ENCODE measurements at places on chromosomes 7 and 10.
A peak's percentile ranks its signal among the peaks of the same experiment; 100 is the strongest.

DNA sequence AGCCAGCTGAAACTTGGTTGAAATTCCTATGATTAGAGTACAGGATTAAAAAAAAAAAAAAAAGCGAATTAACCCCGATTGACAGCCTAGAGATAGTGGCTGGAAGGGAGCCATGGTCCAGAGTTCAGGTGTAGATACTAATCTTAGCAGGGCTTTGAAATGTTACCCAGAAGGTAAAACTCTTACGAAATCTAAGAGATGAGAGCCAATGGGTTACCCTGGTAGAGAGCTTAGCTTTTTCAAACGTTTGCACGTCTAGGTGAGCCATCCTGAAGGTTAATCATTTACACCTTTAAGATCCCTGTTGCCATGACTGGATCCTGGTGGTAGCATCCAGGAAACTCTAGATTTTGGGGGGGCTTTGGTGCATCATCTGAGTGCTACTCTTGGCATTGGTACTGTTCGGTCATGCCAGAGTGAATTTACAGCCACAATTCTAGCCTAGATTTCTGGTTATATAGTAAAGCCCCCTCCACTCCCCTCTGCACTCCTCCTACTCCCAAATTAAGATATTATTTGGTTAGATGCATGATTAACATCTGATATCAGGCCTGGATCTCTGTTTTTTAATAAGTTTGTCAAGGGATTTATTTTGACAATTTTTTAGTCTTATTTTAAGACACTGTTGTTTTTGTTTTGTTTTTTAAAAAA lies 1.2 kb downstream of the AGFG2 start:
- no peak for DNase-seq

DNA sequence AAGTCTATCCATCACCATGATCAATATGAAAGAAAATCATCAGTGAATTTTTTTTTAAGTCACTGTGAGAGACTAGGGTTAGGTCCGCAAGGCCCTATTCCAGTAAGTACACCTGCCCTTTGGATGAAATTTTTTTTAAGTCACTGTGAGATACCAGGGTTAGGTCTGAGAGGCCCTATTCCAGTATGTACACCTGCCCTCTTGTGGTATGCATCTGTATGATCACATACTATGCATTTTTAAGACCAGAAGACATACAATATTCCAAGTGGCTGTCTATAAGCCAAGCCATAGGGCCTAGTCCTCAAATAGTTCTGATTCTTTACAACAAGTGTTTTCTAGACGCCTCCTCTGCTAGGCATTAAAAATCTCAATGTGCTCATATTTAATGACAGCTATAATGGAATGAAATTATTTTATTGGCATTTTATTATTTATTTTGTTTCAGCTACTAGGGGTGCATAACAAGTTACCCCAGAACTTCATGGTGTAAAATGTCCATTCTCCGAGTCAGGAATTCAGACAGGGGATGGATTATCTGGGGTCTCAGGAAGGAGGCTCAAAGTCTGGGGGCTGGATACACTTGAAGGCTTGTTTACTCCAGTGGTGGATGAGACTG lies 53.1 kb downstream of the TEX36 start:
- DNase-seq, result peak; percentile 64

GRCh38 chr10:82390866-82391658 lies 516.1 kb downstream of the NRG3 start:
- DNase-seq, result no peak

GRCh38 chr10:788796-789748 lies 99.6 kb upstream of the DIP2C start:
- DNase-seq, result peak; percentile 87

DNA sequence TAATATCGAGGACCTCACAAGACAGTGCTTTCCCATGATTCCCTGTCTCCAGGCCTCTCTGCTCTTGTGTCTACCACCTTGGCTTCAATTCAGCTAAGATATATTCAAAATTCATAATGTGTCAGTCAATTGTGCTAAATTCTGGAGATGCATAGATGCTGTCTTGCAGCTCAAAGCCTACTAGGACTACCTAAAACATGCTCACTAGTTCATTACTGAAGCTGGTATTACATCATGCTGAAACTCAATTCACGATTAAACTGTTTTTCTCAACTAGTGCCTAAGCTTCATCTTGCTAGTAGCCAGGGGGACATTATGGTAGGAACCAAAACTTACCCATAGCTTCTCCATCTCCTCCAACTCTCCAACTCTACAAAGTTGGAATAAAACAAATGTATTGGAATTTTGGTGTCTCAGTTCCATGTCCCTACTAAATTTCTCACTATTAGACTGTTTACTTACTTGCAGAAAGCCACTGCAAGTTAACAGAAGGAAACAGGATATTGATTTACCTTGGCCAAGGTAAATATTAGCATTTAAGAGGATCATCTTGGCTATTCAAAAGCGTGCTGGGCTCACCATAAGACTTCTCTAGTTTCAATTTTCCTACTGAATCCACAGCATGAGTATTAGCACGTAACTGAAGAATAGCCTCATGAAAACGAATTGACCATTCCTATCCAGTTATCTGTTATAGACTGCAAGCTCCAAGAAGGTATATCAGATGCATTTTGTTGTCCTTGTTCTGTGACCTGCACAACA lies 53.6 kb downstream of the CREB3L2 start:
- no peak for DNase-seq

DNA sequence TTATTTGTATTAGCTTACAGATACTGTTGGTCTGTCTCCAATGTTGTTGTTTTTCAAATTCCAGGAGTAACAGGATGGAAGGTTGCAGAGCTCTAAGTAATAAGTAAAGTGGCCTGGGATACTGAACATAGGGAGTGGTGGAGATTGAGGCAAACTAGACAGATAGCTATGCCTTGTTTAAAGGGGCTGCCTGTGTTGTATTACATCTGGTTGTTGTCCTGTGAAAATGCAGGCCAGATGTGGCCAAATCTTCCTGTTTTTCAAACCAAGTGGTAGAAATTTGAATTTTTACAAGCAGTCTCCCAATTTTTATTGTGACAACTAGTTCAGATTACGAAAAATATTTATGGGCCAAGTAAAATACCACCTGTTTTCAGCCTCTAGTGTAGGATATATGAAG lies 33.5 kb downstream of the BICC1 start:
- no peak for DNase-seq

- DNase-seq, result no peak
Observed at GRCh38 chr10:1642600-1643160, 94.6 kb downstream of the ADARB2 start.

- no peak for DNase-seq
Observed at GRCh38 chr7:141014125-141014523, 628 bp downstream of the MRPS33 start.

- DNase-seq, result no peak
Observed at GRCh38 chr7:97002555-97003261, 2.6 kb upstream of the DLX6 start.

- DNase-seq, result no peak
Observed at GRCh38 chr7:156612930-156613329, 27.6 kb upstream of the RNF32 start.

GRCh38 chr7:104133238-104133637 lies 74.6 kb downstream of the ORC5 start:
- no peak for DNase-seq

- peak; percentile 74 for DNase-seq
Observed at GRCh38 chr10:71268247-71268691, 50.8 kb upstream of the SLC29A3 start.

DNA sequence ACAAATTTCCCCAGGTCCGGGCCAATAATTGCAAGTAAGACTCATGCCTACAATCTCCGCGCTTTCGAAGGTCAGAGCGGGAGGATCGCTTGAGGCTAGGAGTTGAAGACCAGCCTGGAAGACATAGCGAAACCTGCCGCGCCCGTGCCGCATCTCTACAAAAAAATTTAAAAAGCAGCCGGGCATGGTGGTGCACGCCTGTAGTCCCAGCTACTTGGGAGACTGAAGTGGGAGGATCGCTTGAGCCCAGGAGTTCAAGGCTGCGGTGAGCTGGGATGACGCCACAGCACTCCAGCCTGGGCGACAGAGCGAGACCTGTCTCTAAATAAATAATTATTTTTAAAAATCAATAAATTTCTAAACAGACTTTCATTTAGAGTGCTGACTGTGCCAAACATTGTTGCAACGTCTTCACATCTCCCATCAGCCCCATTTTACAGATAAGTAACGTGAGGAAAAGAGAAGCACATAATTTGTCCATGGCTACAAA lies 494 bp upstream of the CFAP43 start:
- no peak for DNase-seq

GRCh38 chr10:20948686-20949327 lies 51.7 kb upstream of the NEBL start:
- DNase-seq, result peak; percentile 37

DNA sequence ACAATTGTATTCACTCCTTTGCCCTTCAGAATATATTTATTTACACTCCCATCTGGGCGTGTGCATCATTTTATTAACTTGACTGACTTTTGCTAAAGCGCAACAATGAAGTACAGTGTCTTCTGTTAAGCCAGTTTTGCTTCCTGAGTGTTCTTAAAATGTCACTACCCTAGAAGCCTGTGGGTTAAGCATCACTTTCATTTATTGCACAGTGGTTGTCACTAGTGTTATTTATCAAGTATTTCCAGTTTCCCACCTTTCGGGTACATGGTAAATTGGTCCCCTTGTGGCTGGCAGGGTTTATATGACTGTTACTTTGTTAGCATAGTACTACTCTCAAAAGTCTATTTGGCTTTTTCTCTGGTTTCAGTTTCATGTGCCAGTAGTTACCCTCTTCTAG lies 3.3 kb downstream of the HILPDA start:
- DNase-seq, result no peak

- peak; percentile 9 for DNase-seq
Observed at GRCh38 chr10:31033147-31033546, 1.5 kb upstream of the ZNF438 start.

DNA sequence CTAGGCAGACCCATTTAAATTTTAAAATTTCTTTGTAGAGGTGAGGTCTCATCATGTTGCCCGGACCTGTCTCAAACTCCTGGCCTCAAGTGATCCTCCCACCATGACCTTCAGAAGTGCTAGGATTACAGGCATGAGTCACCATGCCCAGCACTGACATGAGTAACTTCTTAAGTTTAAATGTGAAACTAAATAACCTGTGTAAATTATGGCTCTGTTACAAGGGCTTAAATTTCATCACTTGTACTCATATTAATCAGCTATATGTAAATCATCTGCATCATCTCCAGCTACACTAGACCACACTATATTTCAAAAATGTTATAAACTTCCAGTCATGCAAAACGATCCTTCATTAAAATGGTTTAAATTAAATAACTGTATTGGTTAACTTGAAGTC lies 56.1 kb downstream of the ATAD1 start:
- no peak for DNase-seq

DNA sequence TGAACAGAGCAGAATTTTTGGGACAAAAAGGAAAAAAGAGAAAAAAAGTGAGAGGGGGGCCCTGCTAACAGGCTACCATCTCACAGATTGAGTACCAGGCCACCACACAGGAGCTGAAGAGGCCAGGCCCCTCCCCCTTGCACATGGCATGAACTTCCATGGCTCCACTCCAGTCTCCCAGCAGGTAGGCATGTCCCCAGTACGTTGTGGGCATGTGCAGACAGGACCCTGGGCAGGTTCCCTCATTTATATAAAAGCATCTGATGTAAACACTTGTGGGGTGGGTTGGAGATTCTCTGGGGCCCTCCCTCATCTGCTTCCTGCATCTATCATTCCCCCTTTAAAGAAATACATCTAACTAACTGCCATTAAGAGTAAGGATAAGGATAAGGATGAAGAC lies 45.0 kb upstream of the AKR1C1 start:
- no peak for DNase-seq

DNA sequence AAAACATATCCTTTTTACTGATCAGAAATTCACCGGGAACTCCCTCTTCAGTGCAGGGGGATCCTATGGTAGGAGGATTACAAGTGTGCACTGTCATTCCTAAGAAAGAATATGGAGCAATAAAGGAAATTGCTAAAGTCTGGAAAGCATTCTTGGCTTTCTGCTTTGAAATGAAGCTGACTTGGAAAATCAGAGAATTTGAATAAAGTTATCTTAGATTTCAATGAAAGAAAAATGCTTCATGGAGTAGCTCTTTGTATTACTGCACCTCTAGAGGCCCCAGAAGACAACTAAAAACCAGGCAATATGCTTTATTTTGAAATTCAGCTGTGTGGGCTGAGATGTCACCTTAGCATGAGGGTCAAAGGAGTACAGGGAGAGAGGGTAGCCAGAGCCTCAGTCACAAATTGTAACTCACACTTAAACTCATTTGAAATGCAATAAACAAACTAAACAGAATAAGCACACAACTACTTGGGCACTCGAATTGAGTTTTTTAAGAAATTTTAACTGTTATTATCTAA lies 102.5 kb downstream of the IMMP2L start:
- DNase-seq, result no peak

DNA sequence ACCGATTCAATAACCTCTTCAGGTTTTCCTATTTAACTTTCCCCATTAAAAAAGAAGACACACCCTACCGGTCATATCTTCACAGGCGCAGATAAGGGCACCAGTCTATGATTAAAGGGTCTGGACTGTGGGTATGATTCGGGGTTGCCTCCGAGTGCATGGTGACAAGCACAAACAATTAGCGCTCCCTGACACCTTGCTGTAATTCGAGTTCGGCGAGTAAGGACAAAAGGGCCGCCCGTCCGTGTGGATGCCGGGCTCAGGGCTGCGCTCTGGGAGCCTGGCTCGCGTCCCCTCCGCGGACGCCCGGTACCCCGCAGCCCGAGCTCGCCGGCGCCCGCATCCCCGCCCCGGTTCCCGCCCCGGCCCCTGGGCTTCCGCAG lies 111.9 kb upstream of the RHEB start:
- peak; percentile 44 for DNase-seq

- no peak for DNase-seq
Observed at GRCh38 chr10:54368984-54369383, 432.0 kb downstream of the PCDH15 start.

DNA sequence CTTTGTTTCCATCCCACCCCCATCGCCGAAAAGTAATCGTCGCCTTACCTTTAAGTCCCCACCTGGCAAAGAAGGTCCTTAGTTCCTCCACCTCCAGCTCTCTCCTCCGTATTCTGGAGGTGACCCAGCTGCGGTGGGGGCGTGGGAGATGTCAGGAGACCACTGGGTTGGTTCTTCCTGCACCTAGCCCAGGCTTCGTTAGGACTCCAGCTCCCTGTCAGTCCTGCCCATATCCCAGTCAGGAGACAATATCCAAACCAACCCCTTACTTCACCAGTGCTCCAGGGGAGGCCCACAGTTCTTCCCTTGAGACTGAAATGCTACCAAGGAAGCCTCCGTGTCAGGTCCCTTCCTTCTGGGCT lies 693 bp downstream of the ADIRF start:
- DNase-seq, result no peak

- no peak for DNase-seq
Observed at GRCh38 chr10:19683960-19684359, 132.3 kb upstream of the PLXDC2 start.

GRCh38 chr10:46035923-46036849 lies 5.8 kb upstream of the NCOA4 start:
- DNase-seq, result no peak

- DNase-seq, result no peak
Observed at GRCh38 chr10:129847741-129848483, 116.2 kb downstream of the EBF3 start.
